ENCODE measurements at places on chromosomes 7 and 10.

- DNase-seq, result no peak
Observed at GRCh38 chr10:14163377-14164086, 167.2 kb downstream of the FRMD4A start.

GRCh38 chr10:3136763-3137611 is 35.6 kb downstream of the PITRM1 start:
- no peak for DNase-seq

DNA sequence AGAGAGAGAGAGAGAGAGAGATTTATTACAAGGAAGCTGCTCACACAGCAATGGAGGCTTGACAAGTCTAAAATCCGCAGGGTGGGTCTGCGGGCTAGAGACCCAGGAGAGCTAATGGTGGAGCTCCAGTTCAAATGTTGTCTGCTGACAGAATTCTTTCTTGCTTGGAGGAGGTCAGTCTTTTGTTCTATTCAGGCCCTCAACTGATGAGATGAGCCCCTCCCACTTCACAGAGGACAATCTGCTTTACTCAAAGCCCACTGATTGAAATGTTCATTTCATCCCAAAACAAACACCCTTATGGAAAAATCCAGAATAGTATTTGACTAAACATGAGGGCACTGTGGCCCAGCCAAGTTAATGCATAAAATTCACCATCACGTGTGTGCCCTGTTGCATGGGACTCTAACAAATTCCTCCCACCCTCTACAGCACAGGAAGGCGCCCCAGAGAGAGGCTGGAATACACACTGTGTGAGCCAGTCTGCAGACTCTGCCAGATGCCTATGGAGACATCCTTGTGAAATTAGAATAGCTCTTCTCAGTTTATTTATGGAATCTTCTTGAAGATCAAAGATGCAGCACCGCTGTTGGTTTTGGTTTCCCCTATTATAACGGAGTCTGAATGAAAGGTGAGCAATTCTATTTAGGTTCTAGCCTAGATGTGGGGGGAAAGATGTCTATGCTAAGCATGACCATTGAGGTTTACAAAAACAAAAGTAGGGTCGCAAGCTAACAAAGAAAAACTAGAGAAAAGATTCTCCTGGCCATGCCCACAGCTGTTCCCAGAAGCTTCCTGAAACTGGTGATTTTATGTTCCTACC is 123.0 kb upstream of the SFMBT2 start:
- no peak for DNase-seq

- no peak for DNase-seq
Observed at GRCh38 chr10:22310928-22311327, 5.3 kb upstream of the COMMD3 start.

GRCh38 chr7:101816595-101817470 is 593 bp upstream of the CUX1 start:
- DNase-seq, result peak; percentile 70

- DNase-seq, result no peak
Observed at GRCh38 chr7:131080754-131081153, 246.9 kb upstream of the MKLN1 start.

- DNase-seq, result peak; percentile 88
Observed at GRCh38 chr10:5291501-5292195, 73.1 kb upstream of the UCN3 start.

GRCh38 chr10:6473430-6473829 is 106.6 kb downstream of the PRKCQ start:
- no peak for DNase-seq

- DNase-seq, result peak; percentile 2
Observed at GRCh38 chr7:1961701-1962276, 271.0 kb downstream of the MAD1L1 start.

DNA sequence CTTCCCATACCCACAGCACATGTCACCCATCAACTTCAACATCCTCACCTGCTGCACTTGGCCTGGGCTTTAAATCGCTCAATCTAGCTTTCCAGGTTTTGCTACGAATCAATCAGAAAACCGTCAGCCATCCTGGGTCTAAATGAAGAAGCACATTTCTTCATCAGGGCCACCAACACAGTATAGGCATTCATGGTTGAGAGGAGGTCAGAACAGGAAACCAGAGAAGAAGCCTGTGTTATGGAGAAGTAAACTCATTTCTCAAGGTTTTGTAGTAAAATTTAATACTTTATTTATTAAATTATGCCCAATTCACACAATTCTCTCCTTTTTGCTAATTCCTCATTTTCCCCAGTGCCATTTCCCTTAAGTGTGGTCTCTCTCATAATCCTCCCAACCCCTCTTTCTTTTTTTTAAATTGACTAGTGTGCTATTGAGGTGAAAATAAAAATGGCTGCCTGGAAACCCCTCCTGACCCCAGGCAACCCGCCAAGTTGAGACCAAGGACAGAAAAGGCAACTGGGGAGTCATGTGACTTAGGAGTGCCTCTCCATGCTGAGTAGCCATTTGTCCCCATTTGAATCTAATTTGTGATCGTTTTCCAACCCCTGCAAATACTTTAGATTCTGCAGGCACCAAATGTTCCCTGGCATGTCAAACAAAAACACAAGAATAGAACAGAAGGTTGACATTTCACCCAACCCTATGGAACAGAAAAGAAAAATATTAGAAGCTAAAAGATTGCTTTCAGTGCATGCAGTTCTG is 181.1 kb upstream of the NAMPT start:
- DNase-seq, result no peak

DNA sequence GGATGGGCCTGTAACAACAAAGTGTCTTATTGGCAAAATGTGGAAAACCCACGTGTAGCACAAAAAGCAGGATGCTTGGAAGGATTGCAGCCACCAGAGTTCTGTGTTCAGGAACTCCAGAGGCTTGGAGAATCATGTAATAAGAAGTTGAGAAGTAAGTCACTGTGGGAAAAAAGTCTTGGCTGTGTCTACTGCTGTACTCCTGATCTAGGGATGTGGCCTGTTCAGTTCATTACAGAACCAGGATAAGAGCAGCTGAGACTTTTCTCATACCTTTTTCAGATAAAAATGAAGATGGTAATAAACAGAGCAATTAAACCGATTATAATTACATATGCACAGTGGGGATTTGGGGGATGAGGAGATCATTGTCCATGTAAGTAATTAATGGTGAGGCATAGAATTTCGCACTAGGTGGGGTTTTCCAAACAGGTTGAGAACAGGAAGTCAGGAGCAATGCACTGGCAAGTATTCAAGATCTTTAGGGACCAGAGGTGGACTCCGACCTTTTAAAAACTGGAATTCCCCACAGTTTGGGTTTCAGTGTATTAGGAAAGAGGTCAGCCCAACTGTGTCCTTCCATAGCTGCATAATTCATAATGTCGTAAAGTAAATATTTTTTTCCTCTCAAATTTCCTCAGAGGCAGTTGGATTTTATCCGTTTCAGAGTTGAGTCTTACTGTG is 281.7 kb downstream of the FRMD4A start:
- DNase-seq, result no peak

- DNase-seq, result peak; percentile 61
Observed at GRCh38 chr7:70694434-70694970, 437.4 kb upstream of the GALNT17 start.

DNA sequence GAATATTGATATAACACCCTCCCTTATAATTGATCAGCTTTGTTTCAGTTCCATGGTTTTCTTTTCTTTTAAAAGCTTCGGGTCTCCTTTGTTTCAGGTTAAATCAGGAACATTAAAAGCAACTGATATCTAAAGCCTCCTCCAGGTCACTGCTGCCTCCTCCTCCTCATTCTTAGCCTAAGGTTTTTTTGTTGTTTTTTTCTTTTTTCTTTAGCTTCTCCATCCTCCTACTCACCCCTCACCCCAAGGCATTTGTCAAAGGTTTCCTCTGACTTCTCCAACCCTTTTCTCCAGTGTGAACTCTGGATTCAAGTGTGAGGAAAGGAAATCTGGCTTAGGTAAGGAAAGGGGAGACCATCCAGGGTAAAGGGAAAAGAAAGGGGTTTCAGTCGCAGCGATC is 420.2 kb upstream of the NFE2L3 start:
- DNase-seq, result no peak

- no peak for DNase-seq
Observed at GRCh38 chr10:80455461-80456349, 1.6 kb downstream of the TSPAN14 start.

GRCh38 chr7:86790383-86790782 is 146.7 kb downstream of the GRM3 start:
- no peak for DNase-seq

GRCh38 chr7:133300811-133301210 is 47.9 kb downstream of the EXOC4 start:
- DNase-seq, result no peak

- no peak for DNase-seq
Observed at GRCh38 chr10:117503244-117504205, 39.0 kb upstream of the EMX2 start.

DNA sequence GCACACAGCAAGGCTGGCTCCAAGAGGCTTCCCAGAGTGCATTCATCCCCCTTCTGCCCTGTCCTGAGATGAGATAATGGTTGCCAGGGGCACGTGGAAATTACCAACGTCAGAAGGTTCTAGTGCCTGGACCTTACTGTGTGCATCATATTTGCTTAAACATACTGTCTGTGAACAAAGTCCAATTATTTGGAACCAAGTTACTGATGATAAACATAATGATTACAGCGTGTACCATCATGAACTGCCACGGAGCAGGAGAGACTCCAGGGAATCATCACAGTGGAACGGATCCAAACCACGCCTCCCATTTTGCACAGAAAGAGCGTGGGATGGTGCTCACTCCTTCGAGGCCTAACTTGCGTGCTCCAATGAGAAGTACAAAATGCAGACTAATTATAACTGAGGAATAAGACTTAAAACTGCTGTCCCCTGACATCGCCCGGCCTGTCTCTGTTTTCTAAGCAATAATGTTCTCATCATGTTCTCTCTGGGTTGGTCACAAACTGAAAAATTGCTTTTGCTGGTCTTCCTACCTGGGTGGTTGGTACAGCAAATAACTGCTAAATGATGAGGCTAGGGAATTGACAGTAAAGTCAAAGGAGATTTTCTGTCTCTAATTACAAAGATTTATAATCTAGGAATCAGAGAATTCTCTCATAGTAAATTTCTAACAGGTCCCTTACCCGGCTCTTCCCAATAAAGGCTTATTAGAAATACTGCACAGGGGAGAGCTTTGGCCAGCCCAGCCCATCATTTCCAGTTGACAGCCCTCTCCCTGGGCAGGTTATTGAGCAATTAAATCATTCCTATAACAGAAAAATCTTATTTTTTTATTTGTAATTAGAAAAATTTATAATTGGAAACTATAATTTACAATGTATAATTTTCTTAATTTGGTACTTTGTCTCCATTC is 182.2 kb downstream of the CAMK1D start:
- no peak for DNase-seq

GRCh38 chr7:159191236-159191635 is 46.6 kb upstream of the VIPR2 start:
- no peak for DNase-seq

DNA sequence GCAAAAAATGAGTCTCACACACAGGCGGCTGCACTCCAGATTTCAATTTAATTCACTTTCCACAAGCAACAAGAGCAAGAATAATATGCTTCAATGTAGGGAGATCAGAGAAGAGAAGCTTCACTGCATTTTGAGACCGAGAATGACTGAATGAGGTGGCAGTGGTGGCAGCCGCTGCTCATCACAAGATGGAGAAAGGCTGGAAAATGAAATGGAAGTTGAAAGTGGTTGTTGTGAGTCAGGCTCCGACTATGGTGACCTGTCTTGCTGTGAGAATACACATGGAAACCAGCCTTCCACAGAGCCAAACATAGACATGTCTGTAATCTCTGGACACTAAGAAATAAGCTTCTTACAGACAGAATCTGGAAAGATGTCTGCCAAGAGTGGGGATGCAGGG is 499.6 kb upstream of the LRRN3 start:
- no peak for DNase-seq

DNA sequence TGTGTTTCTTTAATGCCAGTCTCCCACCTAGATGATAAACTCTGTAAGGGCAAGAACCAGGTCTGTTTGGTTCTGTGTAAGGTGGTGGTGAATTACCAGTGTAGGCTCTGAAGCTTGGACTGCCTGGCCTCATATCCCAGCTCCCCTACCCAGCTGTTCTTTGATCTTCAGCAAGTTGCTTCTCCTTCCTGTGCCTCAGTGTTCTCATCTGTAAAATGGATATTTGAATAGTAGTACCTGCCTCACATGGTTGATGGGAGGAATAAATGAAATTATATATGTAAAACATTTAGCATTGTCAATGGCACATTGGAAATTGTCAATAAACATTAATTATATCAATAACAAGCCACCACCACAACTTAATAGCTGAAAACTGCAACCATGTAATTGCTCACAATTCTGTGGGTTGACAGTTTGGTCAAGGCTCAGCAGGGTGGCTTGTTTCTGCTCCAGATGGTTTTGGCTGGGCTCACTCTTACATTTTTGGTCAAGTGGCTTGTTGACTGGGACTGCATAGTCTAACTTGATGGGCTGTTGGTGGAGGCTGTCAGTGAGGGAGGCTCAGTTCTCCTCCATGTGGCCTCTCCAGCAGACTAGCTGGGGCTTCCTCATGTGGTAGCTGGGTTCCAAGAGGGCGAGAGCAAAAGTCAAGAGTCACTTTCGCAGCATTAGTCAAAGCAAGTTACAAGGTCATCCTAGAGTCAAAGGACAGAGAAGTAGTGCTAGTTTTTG is 84.5 kb upstream of the DUSP5 start:
- DNase-seq, result no peak

- no peak for DNase-seq
Observed at GRCh38 chr7:52413051-52413450, 622.4 kb upstream of the POM121L12 start.

DNA sequence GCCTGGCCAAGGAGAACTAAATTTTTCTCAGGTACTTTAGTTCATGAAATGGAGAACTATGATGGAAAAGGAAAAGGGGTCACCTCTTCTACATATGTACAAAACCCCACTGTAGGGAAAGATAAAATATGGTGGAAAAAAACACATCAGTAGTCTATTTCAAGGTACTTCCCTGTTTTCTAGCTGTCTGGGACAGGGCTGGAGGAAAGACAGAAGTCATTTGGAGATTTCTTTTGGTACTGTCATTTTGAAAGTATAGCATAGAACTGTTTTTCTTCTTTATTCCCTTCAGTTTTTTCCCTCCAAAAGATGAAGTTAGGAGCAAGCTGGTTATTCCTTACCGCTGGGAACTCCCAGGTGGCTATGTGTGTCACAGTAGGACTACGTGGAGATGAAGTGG is 196.1 kb downstream of the DOCK4 start:
- DNase-seq, result no peak

GRCh38 chr10:3122486-3123205 is 49.9 kb downstream of the PITRM1 start:
- DNase-seq, result no peak

GRCh38 chr7:98935811-98936210 is 57.5 kb downstream of the TRRAP start:
- DNase-seq, result no peak

Measured in LoVo (cell line).